ENCODE measurements at places on chromosomes 11 and 22.

DNA sequence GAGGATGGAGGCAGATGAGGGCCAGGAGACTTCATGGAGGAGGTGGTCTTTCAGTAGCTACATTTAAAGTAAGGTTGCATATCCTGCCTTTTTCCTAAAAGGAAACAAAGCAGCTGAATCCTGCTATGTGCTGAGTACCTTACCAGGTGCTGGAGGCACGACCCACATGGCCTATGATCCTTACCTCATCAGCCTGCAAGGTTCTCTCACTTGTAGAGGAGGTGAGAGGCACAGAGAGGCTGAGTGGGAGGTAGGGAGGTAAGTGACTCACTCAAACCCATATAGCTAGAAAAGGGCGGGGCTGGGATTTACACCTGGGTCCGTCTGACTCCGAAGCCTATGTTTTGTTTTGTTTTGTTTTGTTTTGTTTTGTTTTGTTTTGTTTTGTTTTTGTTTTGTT lies 75.8 kb downstream of the BUD13 start:
- no peak for DNase-seq

DNA sequence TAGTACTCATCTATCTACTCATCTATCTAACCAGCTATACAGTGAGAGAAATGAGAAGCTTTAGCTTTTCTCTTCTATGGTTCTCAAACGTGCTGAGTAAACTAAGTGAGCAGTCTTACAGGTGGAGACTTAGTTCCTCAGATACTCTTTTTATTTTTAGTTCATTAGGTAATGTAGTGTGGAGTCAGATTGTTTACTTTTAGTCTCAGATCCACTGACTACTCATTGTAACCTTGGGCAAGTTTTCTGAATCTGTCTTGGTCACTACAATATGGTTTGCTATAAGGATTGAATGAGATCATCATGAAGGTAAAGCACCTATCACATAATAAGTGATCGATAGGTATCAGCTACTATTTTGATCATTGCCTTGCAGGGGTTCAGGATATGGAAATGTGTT lies 160.1 kb downstream of the RAB38 start:
- DNase-seq, result no peak

DNA sequence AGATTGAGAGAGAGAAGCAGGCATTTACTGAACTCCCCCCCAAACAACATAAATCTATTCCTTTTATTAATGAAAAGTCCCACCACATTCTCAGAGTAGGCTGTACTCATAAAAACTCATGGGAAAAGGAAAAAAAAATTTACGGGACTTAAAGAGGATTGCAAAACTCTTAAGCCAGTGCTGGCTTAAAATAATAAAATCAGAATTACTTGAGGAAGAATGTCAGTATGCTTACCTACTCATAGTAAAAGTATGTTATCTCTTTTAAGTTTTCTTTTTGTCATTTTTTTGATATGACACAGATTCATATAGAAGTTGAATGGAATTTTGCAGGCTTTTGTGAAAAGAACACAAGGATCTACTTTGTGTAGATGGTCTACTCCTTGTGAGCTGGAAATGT lies 126.3 kb downstream of the LUZP2 start:
- no peak for DNase-seq

DNA sequence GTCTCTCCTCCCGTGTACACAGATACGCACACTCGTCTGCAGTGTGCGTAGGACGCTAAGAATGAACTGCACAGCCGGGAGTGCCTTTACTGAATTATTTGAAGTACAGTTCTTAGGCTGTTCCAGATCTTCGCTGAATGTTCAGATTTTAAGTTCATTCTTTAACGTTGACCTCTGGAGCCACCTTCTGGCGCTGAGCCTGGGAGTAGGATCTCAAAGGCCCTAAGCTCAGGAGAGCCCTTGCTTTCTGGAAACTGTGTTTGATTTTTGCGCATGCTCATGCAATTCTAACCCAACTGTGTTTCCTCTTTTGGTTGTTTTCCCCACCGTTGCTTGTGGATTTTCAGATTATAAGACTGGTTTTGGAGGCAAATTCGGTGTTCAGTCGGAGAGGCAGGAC lies 22.8 kb downstream of the CTTN start:
- no peak for DNase-seq

- no peak for DNase-seq
Observed at GRCh38 chr11:10478066-10478465, 23.0 kb downstream of the AMPD3 start.

- DNase-seq, result no peak
Observed at GRCh38 chr11:114358716-114359115, 41.6 kb downstream of the C11orf71 start.

DNA sequence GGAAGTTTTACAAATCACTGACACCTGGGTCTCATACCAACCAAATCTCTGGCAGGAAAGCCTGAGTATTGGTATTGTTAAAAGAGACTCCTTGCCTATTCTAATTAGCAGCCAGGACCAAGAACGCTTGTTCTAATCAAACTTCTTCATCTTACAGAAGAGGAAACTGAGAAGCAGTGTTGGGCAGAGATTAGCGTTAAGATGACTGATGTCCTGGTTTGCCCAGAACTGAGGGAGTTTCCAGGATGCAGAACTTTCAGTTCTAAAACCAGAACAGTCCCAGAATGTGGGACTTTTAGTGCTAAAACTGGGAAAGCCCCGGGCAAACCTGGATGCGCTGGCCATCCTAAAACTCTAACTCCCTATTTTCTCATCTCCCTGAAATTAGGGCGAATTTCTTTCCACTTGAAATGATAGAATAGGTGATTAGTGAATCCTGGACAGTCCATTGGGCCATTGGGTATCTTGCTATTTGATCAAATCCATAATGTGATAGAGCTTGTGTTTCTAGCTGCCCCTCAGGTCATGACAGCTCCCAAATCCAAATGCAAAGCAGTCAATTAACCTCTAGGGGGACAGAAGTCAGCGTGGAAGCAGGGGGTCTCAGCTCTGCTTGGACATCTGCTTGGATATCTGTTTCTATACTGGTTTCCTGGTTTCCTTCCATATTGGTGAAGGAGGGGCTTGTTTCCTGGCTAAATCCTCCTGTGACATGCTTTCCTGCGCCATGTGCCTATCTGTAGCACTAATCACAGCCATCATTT lies 16.0 kb upstream of the TMPRSS13 start:
- no peak for DNase-seq

GRCh38 chr22:41401781-41402648 lies 20.3 kb downstream of the TEF start:
- no peak for DNase-seq

DNA sequence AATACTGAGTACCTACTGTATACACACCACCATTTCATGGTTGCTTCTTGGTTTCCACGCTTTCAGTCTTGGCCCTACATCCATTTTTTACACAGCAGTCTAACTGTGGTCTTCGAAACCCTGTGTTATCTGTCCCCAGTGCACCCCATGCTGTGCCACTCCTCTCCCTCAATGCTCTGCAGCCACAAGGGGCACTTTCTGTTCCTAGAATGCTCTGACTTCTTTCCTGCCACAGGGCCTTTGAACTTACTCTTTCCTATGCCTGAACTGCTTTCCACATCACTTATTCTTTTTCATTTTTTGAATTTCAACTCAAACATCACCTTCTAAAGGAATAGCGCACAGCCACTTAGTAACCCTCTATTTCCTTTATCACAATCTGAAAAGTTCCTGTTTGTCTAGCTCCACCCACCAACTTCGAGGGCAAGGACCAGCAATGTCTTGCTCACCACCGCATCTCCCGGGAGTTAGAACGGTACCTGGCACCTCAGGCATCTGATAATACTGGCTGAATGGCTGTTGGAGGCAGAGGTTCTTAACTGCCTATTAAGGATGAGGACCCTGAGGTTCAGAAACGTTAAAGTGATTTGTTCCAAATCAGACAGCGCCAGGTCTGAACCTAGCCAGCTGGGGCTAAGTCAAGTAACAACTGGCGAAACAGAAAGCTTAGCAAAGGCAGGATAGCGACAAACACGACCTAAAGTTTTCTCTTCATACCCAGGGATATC lies 568 bp downstream of the ALG8 start:
- DNase-seq, result peak; percentile 27

- no peak for DNase-seq
Observed at GRCh38 chr11:45224766-45225165, 61.4 kb downstream of the SYT13 start.

DNA sequence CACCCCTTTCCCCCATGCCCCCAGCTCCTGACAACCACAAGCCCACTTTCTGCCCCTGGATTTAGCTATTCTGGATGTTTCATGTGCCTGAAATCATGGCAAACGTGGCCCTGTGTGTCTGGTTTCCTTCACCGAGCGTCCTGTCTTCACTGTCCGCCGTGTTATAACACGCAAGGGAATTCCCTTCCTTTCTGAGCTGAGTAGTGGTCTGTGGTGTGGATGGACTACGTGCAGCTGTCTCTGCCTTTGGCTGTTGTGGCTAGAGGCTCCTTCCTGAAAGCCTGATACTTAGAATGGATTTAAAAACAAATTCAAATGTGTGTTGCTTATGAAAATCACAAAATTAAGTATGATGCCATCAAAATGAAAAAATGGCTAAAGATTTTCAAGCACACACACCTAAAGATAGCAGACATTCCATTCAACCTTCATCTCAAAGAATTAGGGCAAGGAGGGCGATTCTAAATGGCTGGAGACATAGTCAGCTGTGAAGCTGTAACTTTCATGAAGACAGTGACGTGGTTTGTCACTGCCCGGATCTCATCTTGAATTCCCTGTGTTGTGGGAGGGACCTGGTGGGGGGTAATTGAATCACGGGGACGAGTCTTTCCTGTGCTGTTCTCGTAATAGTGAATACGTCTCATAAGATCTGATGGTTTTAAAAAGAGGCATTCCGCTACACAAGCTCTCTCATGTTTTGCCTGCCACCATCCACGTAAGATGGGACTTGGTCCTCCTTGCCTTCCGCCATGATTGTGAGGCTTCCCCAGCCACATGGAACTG lies 30.5 kb downstream of the KCNQ1 start:
- no peak for DNase-seq
